ENCODE measurements at places on chromosomes 3 and 15.

DNA sequence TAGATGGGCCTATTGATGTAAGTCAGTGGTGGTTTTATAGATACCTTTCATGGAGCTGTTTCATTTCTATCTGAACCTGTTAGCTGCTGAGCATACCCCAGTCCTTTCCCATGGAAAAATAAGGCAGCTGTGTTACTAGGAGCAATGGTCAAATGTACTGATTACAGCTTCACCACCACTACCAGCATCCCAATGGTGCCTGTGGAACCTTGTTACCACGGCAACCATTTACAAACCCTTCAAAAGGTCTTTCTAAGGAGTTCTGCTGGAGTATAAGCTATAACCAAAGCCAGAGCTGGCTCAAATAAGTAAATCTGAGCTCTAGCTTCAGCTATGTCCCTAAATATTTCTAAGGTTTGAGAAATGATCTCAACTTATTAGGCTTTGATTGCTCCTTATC, 133.4 kb upstream of the ACP3 start:
- no peak for DNase-seq

DNA sequence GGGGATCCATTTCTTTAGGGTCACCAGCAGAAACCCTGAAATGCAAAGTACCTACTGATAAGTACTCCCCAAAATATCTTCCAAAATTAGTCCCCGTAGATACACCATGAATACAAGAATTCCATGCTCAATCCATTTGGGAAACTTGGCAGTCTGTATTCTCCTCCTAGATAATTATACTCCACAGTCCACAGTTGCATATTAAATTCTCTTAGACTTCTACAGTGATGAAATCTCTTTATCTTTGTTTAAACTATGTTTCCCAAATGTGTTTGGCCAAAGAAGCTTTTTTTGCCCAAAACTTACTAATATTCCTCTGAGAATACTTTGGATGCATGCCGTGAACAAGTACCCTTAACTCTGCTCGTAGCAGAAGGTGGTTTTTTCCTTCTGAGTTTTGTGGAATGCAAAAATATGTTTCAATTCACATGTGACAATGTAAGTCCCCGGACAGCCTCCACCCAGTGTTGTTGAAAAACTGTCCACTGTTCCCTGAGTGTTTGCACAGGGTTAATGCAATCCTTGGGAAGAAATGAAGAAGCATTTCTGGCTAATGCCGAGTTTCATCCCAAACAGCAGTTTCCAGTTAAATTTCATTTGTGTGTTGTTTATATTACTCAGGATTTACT, 126.7 kb downstream of the ARNT2 start:
- no peak for DNase-seq

DNA sequence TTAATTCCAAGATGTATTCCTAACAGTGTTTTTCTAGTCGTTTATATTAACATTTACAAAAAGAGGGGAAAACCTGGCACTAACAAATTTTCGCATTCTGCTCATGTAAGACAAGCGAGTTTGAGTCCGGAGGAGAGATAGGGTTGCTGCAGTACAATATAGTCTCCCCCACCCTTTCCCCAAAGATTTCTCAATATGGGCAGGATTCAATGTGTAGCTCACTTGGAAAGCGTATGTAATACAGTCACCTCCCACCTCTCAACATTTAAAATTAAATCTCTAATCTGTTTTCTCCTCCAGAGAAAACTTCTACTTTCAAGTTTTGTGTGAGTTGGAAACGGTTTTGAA, 57.9 kb downstream of the CMSS1 start:
- DNase-seq = no peak

GRCh38 chr3:183828538-183828870, 3.1 kb upstream of the MAP6D1 start:
- no peak for DNase-seq

Data from SK-MEL-5 (cell line).